ENCODE measurements at places on chromosomes 13 and 19.

DNA sequence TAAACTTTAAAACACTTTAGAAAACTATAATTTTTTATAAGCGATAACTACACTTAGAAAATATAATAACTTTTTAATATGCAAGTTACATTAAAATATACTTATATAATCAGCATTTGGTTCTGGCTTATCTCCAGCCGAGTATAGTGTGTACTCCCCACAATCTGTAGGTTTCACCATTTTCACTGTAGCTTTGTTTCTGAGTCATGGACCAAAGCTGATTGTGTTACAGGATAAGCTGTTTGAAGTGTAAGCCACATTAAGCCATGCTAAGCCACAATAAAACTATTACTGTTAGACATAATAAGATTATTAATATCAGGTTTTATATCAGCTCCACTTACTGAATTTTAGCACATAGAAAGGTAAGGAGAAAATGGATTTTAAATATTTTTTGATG lies 43.8 kb downstream of the CCDC122 start:
- DNase-seq: no peak

DNA sequence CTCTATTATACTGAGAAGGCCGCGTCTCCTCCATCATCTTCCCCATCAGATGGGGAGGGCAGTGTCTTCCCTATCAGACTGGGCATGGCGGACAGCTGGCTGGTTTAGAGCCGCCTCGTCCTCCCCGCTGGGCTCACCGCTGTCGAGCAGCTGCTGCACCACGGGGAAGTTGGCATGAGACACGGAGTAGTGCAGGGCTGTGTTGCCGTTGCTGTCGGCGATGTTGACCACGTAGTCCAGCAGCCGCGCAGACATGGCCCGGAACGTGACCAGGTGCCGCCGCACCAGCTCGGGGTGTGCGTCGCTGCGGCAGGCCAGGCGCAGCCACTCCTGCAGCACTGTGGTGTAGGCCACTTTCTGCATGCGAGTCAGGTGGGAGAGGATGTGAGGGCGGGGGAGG lies 18.8 kb upstream of the SPC24 start:
- DNase-seq: no peak

DNA sequence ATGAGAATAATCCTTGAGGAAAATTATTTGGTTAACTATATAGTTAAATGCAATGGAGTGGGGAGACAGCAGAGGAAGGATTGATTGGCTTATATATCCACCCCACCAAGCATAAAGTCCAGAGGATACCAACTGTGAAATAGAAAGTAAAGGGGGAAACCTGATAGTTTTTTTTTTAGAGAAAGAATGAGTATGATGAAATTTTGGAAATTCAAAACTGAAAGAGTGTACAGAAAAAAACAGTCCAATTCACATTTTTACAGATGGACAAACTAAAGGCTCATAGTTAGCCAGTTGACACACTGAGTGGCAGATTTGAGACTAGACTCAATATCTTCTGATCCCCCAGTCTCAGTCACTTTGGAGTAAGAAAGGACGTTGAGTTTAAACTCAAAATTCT lies 51.1 kb downstream of the FNDC3A start:
- no peak for DNase-seq

- DNase-seq: peak; percentile 85
Observed at GRCh38 chr19:17282488-17283125, 906 bp downstream of the ANKLE1 start.

DNA sequence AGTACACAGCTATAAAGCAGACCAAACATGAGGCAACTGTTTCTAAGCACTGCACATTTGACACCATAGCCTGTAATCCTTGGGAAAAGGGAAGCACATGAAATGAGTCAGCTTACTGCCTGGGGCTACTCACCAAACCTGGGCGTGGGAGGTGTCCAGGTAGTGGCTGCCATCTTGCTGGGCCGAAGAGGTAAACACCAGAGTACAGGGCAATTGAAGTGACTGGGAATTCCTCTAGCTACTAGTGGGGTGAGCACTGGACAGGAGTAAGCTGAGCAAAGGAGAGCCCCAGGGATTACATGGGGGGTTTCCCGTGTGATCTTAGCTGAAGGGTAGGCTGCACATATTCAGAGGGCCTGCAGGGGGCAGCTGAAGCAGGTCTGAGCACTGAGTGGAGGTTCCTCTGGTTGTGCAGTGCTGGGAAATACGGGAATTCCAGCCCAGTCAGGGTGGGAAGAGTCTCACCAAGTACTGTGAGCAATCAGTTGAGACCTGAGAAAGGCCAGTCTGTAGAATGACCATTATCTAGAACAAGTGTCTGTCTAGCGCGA lies 140.5 kb downstream of the SLC7A1 start:
- peak; percentile 29 for DNase-seq

DNA sequence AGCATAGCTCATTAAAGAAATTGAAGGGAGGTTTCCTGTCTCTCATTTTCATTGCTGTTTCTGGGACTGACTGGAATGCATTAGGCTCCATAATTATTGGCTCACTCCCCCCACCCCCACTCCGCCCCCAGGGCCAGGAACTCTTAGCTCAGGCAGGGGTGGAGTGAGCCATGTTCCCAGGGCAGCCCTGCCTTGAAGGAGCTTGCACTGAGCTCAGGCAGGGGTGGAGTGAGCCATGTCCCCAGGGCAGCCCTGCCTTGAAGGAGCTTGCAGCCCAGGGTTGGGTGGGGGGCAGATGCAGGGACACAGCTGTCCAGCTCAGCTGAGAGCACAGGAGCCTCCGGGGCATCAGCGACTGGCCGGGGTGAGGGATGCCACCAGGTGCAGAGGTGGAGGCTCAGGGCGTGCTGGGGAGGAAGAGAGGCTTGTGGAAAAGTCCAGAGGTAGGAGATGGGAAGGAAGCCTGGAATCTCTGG lies 39.1 kb upstream of the TFDP1 start:
- peak; percentile 27 for DNase-seq

GRCh38 chr13:33286128-33286527 lies 573 bp upstream of the STARD13 start:
- DNase-seq: peak; percentile 56

DNA sequence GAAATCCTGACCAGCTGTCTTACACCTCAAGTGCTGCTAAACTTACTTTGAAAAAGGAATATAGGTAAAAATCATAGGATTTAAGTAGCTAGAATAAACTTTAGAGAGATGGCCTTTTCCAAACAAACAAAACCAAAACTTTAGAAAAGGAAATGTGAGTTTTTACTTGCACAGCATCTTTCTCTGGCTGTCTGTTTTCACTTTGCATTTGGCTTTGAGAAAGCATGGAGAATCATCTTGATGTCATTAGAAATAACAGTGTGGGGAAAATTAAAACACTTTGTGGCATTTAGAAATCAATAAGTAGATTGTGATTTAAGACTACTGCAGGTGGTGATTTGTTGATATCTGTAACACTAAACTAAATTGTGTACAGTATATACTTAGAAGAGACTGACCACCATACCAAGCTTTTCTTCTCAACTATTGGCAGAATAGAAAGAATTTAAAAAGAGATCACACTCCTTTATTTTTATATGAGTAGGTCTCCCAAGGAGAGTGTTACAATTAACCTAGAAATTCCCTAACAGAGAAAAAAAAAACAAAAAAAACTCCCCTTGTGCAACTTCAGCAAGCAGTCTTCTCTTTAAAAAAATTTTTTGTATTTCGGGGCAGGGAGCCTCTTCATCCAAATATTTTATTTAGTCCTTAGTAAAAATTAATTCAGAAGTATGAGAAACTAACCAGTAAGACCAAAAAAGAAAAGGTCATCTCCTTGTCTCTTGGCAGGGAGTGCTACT lies 6.1 kb downstream of the WDFY2 start:
- no peak for DNase-seq

Measured in lung microvascular endothelial cell (primary cell).